ENCODE measurements at places on chromosomes 16 and 17.

- DNase-seq = no peak
These were observed 41.7 kb downstream of the RMI2 start for GRCh38 chr16:11386791-11387546.

- no peak for DNase-seq
These were observed 4.5 kb downstream of the TRPV2 start for GRCh38 chr17:16419929-16420271.

DNA sequence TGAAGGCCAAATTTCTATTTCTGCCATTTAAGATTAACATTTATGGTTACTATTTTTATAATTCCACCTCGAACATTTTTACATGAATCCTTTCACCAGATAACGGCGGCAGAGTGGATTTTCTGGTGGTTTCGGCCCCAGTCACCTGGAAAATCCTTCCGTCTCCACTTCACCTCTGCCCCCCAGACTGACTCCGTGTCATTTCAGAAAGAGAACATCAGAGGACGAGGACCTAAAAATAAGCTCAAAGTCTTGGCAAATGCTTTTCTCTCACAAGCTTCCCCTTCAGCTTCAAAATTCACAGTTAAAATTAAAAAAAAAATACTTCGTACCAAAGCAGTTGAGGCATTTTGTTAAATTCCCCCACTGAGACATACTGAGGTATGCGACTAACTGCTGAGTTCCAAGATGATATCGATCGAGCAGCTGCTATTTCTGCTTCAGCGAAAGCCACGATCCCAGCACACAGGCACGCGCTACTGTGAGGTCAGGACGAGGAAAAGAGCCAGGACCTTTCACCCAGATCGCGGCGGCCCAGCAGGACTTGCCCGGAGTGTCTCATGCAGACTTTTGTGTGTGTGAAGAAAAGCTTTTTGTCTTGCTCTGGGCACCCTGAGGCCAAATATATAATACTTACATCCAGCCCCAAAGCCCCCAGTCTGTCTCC is 36.8 kb downstream of the ASPA start:
- DNase-seq = no peak

DNA sequence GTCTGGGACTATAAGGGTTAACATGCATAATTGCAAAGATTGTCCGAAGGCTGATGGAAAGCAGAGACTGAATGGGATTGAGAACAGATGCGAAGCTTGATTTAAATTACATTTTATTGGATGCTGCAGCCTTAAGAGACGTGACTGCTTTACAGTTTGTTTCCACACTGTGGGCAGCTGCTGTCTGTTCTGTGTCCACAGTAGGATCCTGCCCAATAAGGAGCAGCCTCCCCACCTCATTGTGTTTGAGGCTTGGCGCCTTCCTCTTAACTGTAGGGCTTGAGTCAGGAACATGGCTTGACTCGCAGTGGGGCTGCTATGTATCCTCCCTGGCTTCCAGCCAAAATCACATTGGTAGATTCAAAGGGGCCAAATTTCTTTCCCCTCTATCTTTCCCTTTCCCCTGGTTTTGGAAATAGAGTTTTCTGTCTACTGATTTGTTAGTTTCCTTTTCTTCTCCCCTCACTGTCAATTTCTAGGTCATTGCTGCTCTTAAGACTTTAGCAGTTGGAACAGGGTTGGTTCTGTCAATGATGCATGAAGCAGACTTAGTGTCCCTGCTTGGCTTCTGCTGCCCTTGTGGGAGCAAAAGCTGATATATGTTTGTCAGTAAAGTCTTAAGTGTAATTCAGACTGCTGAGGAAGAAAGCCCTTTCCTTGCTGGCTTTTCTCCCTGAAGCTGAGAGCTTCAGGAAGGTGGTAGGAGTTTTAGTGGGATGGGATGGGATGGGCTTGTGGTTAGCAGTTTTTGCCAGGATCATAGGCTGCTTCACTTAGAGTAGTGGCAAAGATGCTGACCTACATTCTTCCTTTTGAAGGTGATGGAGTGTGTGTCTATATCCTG is 5.0 kb upstream of the RARA start:
- DNase-seq = no peak

GRCh38 chr17:38922538-38923297 is 2.7 kb upstream of the LASP1NB start:
- DNase-seq = no peak

GRCh38 chr17:12896180-12896785 is 107.0 kb downstream of the ARHGAP44 start:
- DNase-seq = no peak

- DNase-seq = no peak
These were observed 10.3 kb downstream of the HIC1 start for GRCh38 chr17:2064980-2065785.

GRCh38 chr16:46900455-46901235 is 16.5 kb downstream of the GPT2 start:
- DNase-seq = no peak

- no peak for DNase-seq
These were observed 42.0 kb downstream of the AXIN2 start for GRCh38 chr17:65519462-65519861.
